Myocyte (in vitro differentiated cells): ENCODE measurements at places on chromosomes 4 and X. TPM values are rescaled to one million over a fixed set of nuclear protein-coding genes. Genes with fewer than 3 reads are reported as not detected.

DNA sequence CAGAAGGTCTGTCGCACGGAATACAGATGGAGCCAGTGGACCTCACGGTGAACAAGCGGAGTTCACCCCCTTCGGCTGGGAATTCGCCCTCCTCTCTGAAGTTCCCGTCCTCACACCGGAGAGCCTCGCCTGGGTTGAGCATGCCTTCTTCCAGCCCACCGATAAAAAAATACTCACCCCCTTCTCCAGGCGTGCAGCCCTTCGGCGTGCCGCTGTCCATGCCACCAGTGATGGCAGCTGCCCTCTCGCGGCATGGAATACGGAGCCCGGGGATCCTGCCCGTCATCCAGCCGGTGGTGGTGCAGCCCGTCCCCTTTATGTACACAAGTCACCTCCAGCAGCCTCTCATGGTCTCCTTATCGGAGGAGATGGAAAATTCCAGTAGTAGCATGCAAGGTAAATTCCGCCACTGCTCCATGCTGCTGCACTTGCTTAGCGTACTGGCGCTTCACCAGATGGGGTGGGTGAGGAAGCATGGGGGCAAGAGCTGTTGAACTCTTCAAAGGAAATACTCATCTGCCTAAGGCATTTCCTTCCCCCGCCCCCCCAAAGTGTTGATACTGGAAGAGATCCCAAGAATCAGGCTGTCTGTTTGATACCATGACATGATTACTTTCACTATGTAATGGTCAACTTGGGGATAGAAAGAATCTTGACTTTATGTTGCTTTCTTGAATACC lies 24.8 kb downstream of the KLF3 start:
- DNase-seq: no peak

The SH2D1A gene
- total RNA-seq: not detected in 2 replicates

DNA sequence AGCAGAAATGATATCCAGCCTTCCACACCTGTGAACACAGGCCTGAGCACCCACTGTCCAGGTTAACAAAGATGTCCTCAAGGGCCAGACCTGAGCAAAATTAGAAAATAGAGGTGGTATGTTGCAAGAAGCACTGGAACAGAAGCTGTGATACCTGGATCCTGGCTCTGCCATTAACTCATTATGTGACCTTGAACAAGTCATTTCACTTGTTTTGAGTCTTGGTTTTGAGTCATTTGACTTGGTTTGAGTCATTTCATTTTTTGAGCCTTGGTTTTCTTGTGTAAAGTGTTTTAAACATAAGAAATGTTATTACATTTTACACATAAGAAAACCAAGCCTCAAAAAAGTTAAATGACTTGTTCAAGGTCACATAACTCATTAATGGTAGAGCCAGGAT lies 2.9 kb upstream of the NWD2 start:
- no peak for DNase-seq

GRCh38 chr4:40992472-40993295 lies 221.7 kb downstream of the APBB2 start:
- DNase-seq: peak; percentile 55

- DNase-seq: no peak
Measured at GRCh38 chr4:147944249-147944648, 212.4 kb downstream of the ARHGAP10 start.

The TRPC5OS gene
- not detected in 2 replicates for total RNA-seq

- peak; percentile 44 for DNase-seq
Measured at GRCh38 chrX:13747836-13748235, 13.3 kb downstream of the OFD1 start.

The CD40LG gene
- not detected in 2 replicates for total RNA-seq

The FRMPD4 gene
- 0.56 and 0.68 TPM in 2 replicates for total RNA-seq

- no peak for DNase-seq
Measured at GRCh38 chrX:147680251-147680650, 231.5 kb upstream of the FMR1 start.

GRCh38 chr4:61549336-61549735 lies 349.2 kb downstream of the ADGRL3 start:
- no peak for DNase-seq

GRCh38 chrX:119521246-119521645 lies 44.0 kb downstream of the STEEP1 start:
- no peak for DNase-seq

- DNase-seq: no peak
Measured at GRCh38 chr4:75011131-75011795, 78.3 kb downstream of the PARM1 start.

GRCh38 chrX:42602136-42602535 lies 175.8 kb downstream of the PPP1R2C start:
- no peak for DNase-seq

- DNase-seq: no peak
Measured at GRCh38 chr4:40289366-40290188, 45.6 kb upstream of the CHRNA9 start.

The NDP gene
- total RNA-seq: 1.4 and 3.5 TPM in 2 replicates

The SLC49A3 gene
- 0.10 TPM in 1 of 2 replicates, not detected in the other for total RNA-seq

DNA sequence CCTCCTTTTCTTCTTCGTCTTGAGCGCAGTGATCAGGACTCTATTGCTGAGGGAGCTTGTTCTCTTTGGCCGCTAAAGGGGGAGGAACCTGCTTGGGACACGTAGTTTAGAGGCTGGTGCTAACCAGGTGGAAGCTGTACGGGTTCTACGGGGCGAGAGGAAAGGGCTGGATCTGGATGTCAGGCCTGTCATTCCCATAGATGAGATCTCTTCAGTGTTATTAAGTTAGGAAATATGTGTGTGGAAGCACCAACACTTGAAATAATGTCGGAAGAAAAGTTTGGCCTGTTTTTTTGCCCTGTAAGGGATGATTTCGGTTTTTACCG lies 643 bp downstream of the SRP72 start:
- peak; percentile 41 for DNase-seq

DNA sequence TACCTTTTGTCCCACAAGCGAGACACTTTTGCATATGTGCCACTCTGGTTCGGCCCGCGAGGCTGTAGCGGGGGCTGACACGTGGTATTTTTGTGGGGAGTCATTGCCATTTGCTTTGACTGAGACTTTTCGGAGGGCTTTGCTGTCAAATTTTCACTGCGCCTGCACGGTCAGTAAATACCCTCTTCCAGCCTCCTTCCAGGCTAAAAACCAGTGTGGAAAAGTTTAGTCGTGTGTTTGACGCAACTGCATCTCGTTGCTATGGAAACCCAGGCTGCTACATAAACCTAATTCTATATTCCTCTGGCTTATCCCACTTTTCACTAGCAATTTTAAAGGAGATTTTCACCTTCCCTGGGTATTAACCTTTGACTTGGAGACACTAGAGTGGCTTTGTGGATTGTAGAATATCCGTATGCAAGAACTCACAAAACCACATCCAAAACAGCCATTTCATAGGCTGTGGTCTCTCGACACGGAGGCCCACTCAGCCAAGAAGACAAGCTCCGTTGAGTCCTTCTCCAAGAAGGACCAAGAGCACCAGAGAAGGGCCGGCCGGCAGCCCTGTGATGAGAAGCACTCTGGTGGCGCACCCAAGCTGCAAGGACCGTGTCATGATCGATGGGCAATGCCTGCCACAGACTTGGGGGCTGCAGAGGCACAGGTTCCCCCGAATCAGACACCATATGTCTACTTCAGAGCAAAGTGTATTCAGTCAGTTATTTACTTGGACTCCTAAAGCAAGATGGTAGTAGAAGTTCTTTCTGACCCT lies 38.4 kb upstream of the ENPP6 start:
- no peak for DNase-seq

The GLOD5 gene
- not detected in 2 replicates for total RNA-seq

GRCh38 chrX:153640045-153640686 lies 6.8 kb upstream of the DUSP9 start:
- DNase-seq: no peak

DNA sequence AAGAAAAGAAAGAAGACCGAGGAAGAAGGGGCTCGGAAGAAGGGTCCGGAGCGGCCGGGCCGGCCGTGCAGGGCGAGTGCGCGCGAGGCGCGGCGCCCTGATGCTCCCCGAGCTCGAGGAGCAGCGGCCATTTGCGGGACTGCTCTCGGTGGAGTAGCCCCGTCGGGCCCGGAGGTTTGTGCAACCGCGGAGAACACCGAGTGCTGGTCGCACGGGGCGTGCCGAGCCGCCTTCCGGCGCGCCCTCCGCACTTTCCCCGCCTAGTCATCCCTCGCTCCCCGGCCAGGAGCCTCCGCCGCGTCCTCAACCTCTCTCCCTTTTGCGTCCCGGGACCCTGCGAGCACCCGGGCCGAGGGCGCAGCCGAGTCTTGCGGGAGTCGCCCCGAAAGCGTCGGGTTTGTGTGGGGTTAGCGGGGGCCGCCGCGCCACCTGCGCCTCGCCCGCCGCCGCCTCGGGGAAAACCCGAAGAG lies 127.4 kb downstream of the LAS1L start:
- DNase-seq: no peak

The HPGD gene
- 0.45 TPM in 1 of 2 replicates, not detected in the other for total RNA-seq

DNA sequence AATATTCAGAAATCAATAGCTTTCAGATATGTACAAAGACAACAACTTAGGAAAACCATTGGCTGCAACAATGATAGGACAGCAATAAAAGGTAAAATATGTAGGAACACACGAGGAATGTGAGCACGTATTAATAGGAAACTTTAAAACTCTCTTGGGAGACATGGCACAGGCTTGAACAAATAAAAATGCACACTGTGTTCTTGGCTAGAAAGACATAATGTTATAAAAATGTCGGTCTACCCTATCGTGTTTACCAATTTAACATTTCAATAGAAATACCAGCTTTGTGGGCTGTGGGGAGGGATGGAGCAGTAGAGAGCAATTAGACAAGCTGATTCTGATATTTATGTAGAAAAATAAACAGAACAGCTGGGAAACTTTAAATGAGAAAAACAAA lies 69.0 kb upstream of the FAM9B start:
- no peak for DNase-seq

DNA sequence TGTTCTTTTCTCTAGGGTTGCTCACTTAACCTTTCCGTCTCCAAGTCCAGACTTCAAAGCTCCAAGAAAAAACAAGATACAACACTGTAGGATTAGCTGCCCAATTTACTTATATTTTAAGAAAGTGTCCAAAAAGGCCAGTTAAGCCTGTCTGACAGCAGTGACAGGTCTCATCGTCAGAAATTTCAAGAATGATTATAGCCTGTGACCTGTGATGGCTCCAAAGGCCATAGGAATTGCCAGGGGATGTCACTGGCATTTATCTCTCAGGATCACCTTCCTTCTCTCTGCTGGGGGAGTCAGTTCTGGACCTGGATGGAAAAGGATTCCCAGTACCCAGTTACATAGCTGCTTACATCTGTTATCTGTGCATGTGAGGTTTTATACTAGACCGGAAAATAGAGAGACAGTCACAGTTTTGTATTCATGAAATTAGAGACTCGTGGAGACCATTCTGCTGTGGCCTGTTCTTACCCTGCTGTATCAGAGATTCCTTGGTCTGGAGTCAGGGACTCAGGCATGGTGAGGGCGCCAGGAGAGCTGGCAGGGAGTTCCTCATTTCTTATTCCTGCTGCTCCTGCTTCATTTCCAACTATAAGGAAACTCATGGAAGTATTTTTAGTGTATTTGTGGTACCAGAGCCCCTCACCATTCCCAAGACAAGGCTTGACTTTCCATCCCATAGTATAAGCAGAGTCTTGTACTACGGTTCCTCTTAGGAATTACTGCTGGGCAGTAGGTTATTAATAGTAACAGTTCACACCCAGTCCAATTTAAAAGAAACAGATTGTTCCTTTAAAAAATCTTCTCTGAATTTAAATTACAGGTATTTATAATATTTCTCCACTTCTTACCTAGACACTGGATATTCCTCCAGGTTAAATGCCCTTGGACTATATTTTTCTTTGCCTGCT lies 220.8 kb downstream of the SHROOM3 start:
- no peak for DNase-seq

The RAI2 gene
- total RNA-seq: 0.35 and 0.42 TPM in 2 replicates

The PAGE2B gene
- not detected in 2 replicates for total RNA-seq

- DNase-seq: peak; percentile 12
Measured at GRCh38 chr4:107036584-107037198, 578 bp upstream of the DKK2 start.

The AWAT2 gene
- total RNA-seq: not detected in 2 replicates

- no peak for DNase-seq
Measured at GRCh38 chrX:9825129-9825790, 39.0 kb downstream of the SHROOM2 start.

GRCh38 chr4:41687971-41688370 lies 60.6 kb downstream of the PHOX2B start:
- DNase-seq: no peak

DNA sequence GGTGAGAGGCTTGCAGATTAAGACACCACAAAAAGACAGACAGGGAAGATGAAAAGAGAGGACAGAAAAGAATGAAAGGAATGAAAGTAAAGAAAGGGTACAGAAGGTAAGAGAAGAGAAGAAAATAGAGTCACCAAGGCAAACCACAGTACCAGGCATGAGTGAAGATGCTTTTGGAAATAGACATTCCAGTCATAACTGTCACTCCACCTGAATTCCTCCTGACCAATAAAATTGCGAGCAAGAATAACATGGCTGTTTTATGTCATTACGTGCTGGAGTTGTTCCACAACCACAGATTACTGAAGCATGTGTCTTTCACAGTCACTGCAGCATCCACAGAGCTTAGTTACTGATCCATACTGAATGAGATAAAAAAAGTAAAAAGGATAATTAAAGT lies 864.9 kb upstream of the SLIT2 start:
- DNase-seq: no peak
